ENCODE measurements at places on chromosomes 7 and 10.

GRCh38 chr7:14828053-14828452, 74.5 kb downstream of the DGKB start:
- DNase-seq = no peak

DNA sequence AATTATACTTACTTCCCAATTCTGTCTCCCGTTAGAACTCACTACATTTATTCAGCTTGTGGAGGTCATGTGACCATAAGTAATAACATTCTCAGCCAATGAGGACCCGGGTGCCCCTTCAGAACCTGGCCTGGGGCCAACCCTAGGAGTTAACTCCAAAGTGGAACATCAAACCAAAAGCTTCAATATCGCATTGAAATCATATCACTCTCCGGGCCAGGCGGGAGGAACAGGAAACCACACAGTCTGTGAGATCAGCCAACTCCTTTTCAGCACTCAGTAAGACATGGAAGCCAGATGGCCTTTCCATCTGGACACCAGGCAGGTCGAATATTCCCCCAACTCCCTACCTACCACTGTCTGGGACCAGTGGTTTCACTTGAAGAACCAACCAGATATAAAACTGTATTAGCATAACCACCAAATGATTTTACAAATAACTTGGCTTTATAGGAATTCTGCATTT, 5.5 kb downstream of the CREB3L2 start:
- DNase-seq = no peak

- no peak for DNase-seq
Measured at GRCh38 chr10:131083915-131084790, 227.4 kb downstream of the TCERG1L start.

DNA sequence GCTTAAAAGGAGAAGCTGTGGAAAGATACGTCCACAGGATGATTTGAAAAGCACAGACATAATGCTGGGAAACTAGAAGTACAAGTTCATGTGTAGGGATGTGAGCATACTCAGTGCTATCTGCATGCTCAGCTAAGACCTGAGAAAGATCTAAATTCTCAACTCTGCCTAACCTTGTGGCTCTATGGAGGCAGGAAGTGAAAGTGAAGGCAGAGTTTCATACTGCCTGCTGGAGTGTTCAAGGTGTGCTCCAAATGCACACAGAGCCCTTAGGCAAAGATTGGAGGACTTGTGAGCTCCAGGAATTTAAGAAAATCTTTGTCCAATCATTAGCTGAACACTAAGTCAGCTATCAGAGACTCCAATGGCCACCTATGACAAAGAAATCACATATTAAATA, 190.9 kb downstream of the RNLS start:
- peak; percentile 1 for DNase-seq

GRCh38 chr10:17386616-17387075, 67.7 kb downstream of the ST8SIA6 start:
- DNase-seq = no peak

DNA sequence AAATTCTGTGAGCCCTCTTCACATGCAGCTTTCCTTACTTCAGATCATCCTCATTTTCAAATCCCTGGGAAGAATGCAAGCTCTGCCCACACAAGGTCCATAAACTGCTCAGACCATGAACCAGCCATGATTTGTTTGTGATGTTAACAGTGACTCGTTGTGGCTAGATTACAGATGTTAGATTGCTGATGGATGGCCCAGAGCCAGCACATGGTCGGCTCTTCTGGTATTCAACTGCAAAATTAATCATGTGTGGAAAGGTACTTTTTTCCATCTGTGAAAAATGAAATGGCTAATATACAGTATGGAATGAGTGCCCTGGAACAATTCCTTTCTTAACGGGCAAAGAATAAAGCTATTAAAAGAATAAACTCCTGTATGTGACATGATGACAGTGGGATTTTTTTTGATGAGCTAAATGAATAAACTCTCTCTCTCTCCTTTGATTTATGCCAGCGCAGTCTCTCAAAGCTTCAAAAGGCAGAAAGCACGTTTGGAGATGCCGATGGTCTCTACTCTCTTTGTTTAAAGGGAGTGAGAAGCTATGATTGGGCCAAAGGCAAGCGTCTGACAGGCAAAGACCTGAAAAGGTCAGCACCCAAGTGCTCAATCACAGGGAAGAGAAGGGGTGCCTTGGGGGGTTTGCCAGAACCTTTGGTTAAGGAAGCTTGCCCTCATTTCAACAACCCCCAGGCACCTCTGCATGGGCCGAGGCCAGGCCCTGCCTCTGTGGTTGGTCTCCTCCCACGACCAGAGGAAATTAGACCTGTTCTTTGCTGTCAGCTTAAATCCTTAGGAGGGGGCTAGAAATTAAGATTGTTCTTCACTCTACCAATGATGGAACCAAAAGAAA, 444.0 kb upstream of the NFE2L3 start:
- no peak for DNase-seq

GRCh38 chr10:128936392-128936791, 530.6 kb upstream of the MGMT start:
- no peak for DNase-seq

DNA sequence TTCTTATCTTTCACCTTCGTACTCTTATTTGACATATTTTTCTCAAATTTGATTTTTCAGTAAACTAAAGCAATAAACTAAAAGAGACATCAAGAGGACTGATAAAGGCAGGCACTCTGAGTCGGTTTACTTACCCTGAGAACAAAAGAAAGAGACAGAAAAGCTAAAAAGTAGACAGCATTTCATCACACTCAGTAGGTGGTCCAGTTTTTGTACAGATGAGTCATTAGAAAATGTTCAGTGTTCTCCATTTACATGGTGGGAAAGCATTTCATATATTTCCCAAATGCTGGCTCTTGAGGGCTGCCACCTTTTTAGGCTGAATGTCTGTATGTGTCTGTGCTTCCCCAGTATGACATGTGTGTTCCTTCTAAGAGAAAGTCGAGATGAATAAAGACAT, 52.7 kb downstream of the NHLRC2 start:
- no peak for DNase-seq

GRCh38 chr10:25174461-25175230, at the start of gene GPR158:
Gene GPR158, plus strand, starts transcription at chr10:25175001. Its CDS starts 420 bp downstream, at chr10:25175421.
- DNase-seq = peak; percentile 32

DNA sequence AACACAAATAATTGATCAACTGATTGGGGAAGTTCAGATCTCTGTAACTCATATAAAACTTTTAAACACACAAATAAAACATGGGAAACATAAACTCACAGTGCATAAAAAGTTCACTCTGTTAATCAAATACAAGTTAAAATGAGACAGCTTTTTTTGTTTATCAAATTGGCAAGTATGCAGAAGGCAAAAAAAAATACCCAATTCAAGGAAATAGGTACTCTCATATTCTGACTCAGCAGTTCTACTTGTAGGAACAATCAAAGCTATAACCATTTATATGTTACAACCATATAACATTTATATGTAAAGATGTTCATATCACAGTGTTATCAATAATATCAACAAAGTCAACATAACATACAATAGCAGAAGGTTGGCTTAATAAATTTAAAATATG, 102.0 kb downstream of the CNOT4 start:
- no peak for DNase-seq

DNA sequence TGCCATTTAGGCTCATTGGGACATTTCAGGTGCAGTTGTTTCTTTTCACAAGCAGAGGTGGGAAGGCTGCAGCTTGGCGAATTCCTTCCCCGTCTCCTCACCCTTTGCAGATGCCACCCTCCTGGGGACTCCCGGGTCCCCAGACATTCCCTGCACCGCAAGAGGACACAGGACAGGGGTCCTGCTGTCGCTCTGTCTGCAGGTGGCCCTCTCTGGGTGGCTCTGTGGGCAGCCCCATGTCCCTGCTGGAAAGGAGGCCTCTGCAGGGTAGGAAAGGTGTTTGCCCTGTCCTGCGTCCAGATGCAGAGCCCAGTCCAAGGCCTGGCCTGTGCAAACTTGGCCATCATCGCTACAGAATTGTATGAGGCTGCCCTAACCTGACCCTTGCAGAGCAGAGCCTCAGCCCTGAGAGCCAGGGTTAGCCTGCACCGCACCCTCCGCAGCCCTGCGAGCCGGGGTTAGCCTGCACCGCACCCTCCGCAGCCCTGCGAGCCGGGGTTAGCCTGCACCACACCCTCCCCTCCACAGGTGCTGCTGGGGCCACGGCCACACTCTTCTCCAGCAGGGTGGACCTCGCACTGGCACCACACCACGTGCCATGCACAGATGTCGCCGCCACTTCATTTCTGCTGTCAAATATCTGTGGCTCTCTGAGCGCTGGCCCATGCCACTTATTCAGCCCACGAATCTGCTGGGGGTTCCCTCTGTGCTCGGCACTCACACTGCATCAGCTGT, 61.0 kb downstream of the CFAP46 start:
- DNase-seq = no peak

Data from CD4-positive, alpha-beta T cell treated with Interferon gamma for 1 hour (primary cell).